Tongue (tissue), 3 donors: ENCODE measurements at places on chromosomes 12 and 14. TPM values are rescaled to one million over a fixed set of nuclear protein-coding genes. Genes with fewer than 3 reads are reported as not detected.
A peak's percentile ranks its signal among the peaks of the same experiment; 100 is the strongest.

KLHDC1 gene
- total RNA-seq, result 10.9 TPM

DNA sequence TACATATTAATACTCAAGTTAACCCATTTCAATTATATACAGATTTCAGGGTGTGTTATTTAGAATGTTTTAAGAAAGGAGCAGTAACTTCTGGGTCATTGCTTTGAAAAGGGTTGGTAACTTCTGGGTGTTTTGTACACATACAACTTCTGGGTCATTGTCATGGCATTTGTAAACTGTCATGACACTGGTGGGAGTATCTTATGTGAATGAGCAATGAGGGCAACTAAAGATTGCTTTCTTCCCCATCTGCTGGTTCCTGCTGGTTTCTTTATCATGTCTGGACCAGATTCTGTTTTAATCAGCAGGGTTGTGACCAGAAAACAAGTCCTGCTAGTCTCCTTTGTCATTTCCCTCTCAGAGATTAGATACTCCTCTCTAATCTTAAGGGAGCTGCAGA lies 713.3 kb downstream of the LRFN5 start:
- no peak for DNase-seq

DNA sequence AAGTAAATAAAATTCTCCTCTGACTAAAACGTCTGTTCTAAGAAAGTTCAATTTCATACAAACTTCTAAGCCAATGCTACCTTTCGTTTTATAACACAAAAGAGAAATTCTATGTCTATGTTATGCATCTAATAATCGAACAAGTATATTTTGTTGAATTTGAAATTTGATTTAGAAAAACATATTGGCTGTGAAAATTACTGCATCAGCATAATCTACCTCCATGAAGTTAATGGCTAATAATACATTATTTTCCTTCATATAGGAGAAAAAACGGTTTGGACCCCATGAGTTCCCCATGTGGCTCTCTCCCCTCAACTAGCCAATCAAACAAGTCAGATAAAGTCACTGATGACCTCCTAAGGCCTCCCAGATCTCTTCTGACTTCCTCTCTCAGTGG lies 106.5 kb downstream of the KCNH5 start:
- no peak for DNase-seq

DNA sequence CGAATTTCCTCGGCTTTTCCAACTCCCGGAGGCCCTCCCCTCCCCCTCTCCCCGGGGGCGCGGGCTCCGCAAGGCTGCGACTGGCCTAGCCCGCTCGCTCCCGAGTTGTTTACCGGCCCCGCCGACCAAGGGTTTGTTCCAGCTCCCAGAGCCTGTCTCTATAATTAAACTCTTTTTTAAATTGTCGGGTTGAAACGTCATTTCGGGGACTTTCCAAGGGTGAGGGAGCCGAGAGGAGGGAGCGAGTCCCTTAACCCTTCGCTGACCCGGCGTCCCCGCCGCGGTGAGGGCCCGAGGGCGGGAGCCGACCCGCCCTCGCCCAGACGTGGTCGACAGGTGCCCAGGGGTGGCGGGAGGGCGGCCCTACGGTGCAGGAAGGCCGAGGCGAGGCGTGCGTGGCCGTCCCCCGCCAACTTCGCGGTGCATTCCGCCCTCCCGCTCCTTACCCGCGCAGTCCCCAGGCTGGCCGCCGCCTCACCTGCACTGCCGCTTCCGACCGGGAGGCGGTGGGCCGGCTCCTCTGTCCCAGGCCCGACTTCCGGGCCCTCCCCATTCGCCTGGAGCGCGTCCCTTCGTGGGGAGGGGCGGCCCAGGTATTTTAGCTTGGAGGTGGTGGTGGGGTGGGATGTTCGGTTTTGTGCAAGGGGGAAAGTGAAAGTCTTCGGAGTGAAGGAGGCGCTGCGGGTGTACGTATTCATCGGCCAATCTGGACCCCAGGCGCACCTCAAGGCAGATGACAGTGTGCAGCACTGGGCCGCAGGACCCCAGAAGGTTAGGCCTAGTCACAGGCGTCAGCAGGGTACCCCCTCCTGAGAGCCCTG lies 2.9 kb upstream of the ZFP36L1 start:
- DNase-seq, result peak; percentile 94
